NCI-H187 (cell line): ENCODE measurements at places on chromosomes 11 and 22.

DNA sequence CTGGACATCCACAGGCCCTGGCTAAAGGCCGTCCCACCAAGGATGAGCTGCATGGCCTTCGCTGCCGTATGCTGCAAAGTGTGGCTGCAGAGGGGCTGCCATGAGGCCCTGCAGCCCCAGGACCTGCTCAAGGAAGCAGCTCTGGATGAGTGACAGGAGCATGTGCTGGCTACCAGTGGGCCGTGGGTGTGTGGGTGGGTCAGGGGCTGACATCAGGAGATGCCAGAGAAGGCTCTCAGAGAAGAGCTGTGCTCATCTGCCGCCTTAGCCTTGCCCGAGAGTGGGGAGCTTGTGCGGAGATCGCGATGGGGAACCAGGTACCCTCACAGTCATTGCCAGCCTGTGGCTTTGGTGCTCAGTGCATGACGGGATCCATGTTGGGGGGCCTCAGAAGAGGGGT, 41.3 kb downstream of the SCUBE1 start:
- DNase-seq = no peak

DNA sequence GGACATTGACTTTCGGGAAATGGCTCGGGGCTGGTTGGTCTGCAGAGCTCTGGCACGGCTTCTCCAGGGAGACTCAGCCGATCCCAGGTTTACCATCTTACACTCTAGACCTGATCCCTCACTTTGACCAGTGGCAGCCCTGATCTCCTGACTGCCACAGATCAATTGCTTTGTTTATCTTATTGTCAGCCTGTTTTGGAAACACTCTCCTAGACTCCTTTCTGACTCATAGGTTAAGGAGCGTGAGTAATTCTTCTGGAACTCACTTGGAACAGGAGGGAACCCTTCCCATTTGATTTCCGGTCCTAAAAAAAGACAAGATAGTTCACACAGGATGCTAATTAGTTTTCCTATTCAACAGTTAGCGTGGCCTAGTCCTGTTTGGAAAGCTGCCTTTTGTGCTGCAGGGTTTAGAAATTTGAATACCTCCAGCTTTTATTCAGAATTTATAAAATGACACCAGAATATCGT, 16.0 kb upstream of the BMAL1 start:
- DNase-seq = no peak

GRCh38 chr11:42764936-42765335, 546.9 kb upstream of the API5 start:
- DNase-seq = no peak

GRCh38 chr11:4605057-4605456, 3.0 kb downstream of the TRIM68 start:
- DNase-seq = no peak
